ENCODE measurements at places on chromosomes 5 and 9.

- DNase-seq: peak; percentile 37
Observed at GRCh38 chr5:134101686-134102439, 12.6 kb upstream of the TCF7 start.

DNA sequence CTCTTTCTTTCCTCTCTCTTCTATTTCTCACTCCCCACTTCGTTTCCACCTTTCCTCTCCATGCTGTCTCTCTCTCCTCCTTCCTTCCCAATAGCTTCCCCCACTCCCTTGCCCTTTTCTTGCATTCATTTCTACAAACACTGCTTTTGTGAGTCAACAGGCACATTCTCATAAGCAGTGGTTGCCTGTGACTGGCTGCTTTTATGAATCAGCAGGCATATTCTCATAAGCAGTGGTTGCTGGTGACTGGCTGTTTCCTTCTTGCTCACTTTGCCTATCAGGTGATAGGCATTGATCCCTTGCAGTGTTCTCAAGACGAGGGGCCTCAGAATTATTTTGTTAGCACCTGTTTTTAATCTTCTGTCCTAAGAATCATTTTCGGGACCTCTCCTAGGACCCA lies 116.1 kb upstream of the ACTBL2 start:
- DNase-seq: no peak

GRCh38 chr5:77824981-77825380 lies 48.8 kb upstream of the TBCA start:
- no peak for DNase-seq

GRCh38 chr5:154249826-154250225 lies 59.3 kb downstream of the GALNT10 start:
- no peak for DNase-seq

DNA sequence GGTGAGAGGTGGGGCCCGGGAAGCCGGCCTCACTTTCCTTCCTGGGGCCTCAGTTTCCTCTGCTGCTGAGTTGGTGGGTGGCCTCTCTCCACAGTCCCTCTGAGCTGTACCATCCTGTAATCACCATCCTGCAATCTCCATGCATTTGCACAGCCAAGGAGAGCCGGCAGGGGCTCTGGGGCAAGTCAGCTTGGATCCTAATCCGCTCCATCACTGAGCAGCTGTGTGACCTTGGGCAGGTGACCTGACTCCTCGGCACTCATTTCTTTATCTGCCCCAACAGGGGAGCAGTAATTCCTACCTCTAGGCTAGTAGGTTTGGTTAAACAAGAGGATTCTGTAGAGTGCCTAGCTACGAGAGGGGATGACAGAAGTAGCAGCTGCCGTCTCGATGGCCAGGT lies 88.2 kb upstream of the ZNF618 start:
- DNase-seq: no peak

DNA sequence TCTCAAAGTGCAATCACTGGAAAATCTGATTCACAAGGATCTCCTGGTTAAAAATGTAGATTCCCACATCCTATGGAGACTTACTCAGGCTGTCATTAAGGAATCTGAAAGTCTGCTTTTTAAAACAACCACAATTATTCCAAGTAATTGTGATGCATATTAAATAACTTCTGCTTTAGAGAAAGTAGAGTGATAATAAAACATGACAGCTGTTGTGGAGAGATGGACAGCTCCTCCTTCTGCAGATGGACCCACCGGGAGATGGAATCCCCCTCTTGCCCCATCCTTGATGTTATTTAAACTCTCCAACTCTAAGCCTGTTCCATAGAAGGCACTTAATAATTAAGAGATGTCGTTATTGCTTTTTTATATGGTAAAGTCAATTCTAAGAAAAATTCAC lies 802.2 kb downstream of the CDH12 start:
- DNase-seq: no peak

- no peak for DNase-seq
Observed at GRCh38 chr9:72623156-72623555, 101.7 kb downstream of the TMC1 start.

DNA sequence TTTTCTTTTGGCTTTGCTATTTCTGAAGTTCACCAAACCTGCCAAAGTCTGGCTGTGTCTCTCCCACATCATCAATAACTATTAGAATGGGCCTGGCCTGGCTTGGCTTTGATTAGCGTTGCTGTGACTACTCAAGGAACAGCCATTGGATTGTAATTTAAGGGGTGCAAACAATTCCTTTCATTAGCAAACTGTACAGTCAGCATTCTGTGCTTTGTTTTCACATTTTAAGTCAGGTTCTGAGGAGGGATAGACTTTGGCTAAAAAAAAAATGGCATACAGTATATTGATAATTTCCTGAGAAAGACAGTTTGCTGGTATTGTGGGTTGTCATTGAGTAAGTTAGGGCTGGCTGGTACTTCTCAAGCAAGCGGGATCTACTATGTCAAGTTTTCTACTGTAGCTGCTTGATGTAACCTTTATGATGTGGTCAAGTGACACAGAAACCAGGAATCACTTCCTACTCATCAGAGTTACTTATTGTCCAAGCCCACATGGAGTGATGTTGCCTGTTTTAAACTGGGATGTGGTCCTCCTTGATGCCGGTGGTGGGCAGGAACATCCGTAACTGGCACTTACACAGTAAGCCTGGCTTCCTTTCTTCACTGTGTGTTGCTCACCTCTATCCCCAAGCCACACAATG lies 161.4 kb downstream of the CD180 start:
- no peak for DNase-seq

- no peak for DNase-seq
Observed at GRCh38 chr5:112594095-112594850, 143.4 kb upstream of the APC start.

GRCh38 chr5:96927008-96927407 lies 8.9 kb upstream of the LNPEP start:
- no peak for DNase-seq

DNA sequence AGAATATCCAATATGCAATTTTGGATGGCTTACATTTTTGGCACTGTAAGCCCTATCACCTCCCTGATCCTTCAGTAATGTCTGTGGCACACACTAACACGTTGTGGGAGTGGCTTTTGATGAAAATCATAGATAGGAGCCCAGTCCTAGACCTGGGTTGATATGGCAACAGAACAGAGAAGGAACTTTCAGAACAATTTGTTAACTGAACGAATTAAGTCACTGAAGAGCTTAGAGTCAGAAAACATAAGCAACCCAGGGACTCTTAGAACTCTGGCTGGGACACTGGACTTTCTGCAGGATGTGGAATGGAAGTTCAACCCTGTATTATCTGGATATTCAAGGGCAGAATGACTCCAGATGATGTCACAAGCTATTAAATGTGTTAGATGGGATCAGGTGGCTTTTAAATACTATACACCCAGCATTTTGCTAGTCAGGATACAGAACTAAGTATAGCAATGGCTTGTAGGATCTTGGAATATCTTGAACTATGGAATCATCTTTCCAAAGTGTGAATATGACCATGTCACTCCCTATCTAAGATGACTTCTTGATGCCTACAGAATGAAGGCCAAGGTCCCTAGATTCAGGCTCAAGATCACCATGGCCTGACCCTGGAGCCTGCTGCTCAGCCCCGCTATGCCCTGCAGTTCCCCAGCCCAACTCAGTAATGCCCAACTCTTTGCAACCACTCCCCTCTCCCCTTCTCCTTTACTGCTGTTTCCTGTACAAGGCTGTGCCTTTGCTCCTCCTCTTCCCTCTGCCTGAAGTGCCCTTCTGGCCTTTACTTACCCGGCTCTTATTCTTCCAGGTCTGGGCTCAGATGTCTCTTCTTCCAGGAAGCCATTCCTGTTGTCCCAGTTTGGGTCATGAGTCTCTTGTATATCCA lies 42.8 kb downstream of the VLDLR start:
- DNase-seq: no peak

GRCh38 chr9:107213080-107213479 lies 70.0 kb upstream of the RAD23B start:
- no peak for DNase-seq

DNA sequence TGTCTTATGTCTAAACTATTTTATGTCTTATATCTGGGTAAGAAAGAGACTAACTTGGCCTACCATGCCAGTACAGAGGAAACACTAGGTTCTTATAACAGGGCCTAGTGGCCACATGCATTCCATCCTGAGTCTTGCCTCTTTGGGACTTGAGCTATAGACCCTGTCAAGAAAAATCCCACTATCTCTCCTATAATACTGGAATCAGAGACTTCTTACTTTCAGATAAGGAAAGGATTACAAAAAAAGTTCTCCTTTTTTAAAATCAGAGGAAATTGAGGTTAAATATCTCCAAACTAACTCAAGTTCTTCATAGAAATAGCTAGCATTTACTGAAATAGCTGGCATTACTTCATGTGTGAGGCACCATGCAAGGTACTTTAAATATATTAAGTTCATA lies 34.3 kb downstream of the PTGER4 start:
- no peak for DNase-seq

GRCh38 chr5:111299831-111300432 lies 75.7 kb downstream of the CAMK4 start:
- no peak for DNase-seq

DNA sequence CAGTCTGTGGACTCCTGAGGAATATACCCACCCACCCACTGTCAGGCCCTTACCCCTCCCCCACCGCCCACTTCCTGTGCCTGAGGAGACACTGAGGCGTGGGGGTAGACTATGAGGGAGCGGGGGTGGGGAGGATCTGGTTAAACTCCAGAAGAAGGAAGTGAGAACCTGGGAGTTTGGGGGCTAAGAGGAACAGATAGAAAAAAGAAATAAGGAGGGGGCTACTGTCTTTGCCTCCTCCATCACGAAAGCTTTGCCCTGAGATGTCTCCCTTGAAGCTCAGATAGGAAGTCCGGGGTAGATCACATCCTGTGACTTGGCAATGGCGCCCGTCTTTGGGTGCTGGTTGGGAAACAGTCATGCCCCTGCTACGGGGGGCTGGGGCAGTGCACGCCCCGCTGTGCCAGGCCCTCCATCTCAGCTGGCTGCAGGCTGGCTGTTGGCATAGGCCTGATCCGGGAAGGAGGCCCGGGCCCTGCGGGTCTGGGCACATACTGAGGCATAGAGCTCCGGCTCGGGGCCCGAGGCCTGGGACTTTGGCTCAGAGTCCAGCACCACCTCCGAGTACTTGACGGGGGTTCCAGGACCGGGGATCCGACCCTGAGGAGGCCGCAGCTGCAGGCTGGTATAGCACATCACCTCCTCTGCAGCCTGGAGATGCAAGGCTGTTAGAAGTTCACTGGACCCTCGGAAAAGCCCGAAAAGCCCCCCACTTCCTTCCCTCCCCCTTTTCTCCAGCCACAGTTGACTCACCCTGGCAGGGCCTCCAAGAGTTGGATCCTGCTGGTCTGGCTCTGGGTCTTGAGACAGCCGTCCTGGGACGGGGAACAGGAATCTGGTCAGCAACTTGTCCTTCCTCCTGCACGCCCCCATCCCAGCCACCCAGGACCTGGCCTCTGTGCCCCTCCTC lies 1.0 kb downstream of the SIT1 start:
- no peak for DNase-seq

DNA sequence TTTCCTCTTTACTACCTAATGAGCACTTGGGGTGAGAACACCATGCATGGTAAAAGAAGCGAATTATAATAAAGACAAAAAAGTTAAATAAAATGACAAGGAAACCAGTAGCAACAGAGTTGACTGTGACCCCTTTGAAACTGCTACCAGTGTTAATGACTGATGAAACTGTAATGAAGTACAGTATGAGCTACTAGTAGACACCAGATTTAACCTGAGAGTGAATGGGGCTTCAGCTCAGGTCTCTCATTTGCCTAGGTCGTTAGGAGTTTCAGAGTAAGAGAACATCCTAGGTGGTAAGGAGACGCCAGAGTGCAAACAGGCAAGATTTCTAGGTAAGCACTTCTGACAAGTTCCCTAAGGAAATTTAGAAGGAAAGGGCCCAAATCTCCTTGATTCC lies 346.4 kb downstream of the BNC2 start:
- no peak for DNase-seq

GRCh38 chr9:123201083-123201482 lies 67.3 kb downstream of the STRBP start:
- DNase-seq: no peak

DNA sequence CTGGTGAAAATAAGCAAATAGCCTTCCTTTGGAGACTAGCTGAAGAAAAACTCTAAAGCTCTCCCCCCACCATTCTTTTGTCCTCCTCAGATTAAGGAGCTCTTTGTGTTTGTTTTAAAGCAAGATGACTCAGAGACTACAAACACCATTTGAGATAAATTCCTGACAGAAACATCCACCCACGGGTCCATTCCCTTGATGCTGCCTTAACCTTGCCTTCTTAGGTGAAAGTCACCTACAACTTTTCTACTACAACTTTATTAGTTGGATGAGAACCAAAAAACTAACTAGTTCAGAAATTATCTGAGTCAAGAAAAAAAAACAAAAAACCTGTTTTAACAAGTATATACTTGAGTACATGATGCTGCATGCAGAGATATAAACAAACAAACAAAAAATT lies 831.1 kb downstream of the NR2F1-AS1 start:
- DNase-seq: no peak

- peak; percentile 84 for DNase-seq
Observed at GRCh38 chr5:10441083-10441991, at the start of gene ROPN1L. TSS of gene ROPN1L (plus strand) at chr5:10441879. CDS start at chr5:10442168, 289 bp downstream.
